Activated CD4-positive, alpha-beta T cell treated with anti-CD3 and anti-CD28 coated beads, Interleukin-2, amount 50 U/mL, for 24 hours (primary cell): ENCODE measurements at places on chromosomes 12 and 14.
A peak's percentile ranks its signal among the peaks of the same experiment; 100 is the strongest.

DNA sequence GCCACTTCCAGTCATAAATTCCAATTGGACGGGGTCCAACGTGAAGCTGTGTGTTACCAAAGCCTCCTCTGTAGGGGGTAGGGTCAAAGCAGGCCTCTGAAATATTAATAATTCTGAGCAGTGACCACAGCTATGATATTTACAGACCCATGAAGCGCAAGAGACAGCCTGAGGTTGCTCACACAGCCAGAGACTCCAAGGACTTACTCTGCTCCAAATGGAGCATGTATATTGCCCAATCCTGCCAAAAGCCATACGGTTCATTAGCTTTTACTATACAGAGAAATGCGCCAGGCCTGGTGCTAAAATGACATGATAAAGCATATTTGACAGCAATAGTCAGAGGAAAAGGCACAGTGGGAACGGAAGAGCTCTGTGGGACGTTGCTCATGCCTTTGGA lies 151.3 kb downstream of the PAH start:
- no peak for DNase-seq

- DNase-seq = no peak
These were observed 205.1 kb downstream of the SLC5A8 start for GRCh38 chr12:101004898-101005297.

- DNase-seq = no peak
These were observed 19.5 kb downstream of the TRAF3 start for GRCh38 chr14:102796661-102797190.

- DNase-seq = peak; percentile 46
These were observed 34.0 kb downstream of the FIGNL2 start for GRCh38 chr12:51814311-51815088.

DNA sequence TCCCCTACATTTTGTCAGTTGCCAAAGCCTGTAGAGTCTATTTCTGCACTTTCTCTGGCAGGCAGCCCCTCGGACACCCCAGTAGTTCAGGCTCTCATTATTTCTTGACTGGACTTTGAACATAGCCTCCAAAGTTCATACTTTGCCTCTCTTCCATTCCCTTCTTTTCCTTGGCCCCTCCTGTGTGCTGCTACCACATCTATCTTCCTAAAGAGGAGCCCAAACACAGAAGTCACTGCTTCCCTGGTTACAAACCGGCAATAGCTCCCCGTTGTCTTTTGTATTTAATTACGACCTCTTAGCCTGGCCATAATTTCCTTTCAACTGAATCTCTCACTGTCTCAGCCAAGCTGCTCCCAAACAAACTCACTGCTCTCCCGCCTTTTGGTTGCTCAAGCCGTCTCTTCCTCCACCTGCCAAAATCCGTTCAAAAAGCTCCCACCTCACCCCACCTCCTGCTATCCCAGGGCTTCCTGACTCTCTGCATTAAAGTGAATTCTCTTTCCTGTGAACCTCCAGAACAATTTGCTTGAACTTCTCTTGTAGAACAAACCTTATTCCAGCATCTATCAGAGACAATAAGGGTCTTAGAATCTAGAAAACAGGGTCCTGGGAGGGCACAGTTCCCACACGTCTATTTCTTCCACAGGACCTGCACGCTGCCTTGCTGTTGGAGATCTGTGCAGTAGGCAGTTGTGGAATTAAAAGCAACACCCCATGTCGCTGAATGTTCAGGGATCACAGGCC lies 46.9 kb downstream of the PRMT8 start:
- DNase-seq = no peak
